ENCODE measurements at places on chromosomes 3 and 15.

- DNase-seq: no peak
These were observed 14.0 kb upstream of the SPINK8 start for GRCh38 chr3:48347500-48347899.

DNA sequence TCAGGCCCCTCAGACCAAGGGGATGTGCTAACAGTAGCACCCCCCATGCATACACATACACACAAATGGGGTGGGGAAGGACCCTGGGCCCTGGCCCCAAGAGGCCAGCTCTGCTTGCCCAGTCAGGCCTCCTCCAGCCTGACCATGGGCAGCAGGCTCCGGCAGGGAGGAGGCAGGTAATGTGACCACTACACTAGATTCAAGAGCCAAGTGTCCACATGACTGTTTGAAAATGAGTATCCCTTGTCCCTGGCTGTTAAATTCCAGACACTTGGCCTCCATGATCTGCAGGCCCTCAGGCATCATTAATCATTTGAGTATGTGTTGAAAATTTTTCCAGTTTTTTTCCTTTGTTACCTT lies 13.9 kb upstream of the GNAI2 start:
- no peak for DNase-seq

- no peak for DNase-seq
These were observed 63.0 kb upstream of the TSC22D2 start for GRCh38 chr3:150345021-150345538.

GRCh38 chr15:101156509-101157159 lies 95.2 kb downstream of the CHSY1 start:
- DNase-seq: no peak

All from NCI-H446 (cell line).